ENCODE measurements at places on chromosomes 5 and 9.

DNA sequence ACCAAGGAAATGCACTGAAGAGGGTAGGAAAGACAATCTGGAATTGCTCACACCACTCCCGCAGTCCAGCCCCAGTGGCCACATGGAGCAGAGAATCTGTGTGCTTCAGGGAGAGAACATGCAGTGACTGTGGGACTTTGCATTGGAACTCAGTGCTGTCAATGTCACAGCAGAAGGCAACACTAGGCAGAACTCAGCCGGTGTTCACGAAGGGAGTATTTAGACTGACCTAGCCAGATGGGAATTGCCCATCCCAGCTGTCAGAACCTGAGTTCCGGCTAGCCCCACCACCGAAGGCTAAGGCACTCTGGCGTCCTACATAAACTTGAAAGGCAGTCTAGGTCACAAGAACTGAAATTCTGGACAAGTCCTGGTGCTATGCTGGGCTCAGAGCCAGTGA is 139.0 kb downstream of the AGTPBP1 start:
- DNase-seq = no peak

DNA sequence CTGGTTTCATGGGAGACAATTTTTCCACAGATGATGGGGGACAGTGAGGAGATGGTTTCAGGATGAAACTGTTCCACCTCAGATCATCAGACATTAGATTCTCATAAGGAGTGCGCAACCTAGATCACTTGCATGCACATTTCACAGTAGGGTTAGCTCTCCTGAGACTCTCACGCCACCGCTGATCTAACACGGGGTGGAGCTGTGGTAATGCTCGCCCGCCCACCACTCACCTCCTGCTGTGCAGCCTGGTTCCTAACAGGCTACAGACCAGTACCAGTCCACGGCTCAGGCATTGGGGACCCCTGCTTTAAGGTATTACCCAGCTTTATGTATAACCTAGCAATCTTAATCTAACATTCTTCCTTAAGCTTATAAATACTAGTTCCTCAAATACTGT is 35.6 kb downstream of the TTC39B start:
- DNase-seq = no peak

GRCh38 chr5:124512952-124513632 is 233.3 kb downstream of the ZNF608 start:
- no peak for DNase-seq

DNA sequence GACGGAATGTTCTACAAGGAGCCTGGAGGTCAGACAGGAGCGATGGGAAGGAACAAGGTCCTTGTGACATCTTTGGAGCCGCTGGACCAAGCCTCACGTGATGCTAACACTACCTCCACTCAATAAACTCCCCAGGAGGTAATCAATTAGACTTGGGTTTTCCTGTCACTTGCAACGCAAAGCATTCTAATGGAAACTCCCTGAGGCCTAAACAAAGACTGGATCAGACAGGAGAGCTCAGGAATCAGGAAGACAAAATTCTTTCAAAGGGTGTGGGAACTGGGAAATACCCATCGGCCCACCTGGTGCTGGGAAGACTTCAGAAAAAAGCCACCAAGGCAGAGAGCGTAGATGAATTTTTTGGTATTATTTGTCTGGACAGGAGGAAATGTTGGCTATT is 22.3 kb upstream of the UNC5A start:
- no peak for DNase-seq

DNA sequence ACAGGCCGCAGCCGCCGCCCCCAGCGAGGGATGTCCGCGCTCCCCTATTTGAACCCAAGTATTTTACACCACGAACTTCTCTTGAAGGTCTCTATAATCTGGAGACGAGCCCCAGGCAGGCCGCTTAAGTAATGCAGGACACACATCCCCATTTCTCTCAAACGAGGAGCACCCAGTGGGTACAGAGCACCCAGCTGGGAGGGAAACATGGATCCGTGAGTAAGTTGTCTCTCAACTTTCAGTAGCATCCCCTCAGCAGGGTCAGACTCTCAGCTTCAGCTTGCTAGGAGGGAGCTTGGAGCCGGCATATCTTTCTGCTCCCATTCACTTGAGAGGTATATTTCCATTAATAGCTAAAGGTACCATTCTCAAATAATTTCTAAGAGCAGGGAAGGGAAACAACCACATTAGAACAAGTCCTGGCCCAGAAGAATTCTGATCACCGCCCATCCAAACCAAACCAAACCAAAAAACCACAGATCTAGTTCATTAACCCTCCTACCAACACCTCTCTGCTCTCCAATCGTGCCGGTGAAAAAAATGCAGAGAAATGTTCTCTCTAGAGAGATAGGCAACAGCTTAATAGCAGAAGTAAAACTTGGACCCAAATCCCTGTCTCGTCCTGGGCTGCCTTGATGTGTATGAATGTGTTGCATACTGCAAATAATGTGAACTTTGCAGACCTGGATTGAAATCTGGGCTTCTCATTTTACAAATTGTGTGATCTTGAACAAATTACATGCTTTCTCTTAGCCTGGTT is 910 bp downstream of the TDRD7 start:
- no peak for DNase-seq

DNA sequence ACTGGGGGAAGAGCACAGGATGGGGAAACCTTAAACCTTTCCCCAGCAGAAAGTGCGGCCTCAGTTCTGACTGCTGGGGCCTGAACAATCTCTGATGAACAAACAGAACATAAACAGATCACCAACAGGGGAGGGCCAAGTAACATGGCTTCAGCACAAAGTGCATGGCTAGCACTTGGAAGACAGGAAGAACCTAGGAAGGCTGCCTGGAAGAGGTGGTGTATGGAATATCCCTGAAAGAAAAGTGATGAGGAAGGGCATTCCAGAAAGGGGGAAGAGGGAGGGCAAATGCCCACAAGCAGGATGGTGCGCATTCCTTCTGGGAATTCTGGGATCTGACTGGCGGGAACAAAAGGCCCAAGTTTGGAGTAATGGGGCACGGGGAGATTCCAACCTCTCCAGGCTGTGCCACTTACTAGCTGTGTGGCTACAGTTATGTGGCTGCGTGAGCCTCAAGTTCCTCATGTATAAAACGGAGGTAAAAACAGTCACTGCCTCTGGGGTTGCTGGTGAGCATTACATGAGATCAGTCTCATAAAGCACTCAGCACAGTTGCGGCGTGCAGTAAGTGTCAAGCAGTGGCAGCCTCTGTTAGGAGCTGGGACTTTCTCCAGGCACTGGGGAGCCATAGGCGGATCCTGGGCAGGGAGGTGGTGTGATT is 1.6 kb downstream of the PDGFRB start:
- DNase-seq = no peak

GRCh38 chr9:84357275-84357674 is 16.7 kb upstream of the SLC28A3 start:
- no peak for DNase-seq

GRCh38 chr5:157468293-157468965 is 8.4 kb downstream of the NIPAL4 start:
- DNase-seq = no peak

GRCh38 chr5:104018299-104018698 is 455.7 kb upstream of the NUDT12 start:
- DNase-seq = no peak
